ENCODE measurements at places on chromosomes 7 and 10.

- DNase-seq = no peak
Observed at GRCh38 chr10:53786236-53786900, 1013.8 kb upstream of the MBL2 start.

DNA sequence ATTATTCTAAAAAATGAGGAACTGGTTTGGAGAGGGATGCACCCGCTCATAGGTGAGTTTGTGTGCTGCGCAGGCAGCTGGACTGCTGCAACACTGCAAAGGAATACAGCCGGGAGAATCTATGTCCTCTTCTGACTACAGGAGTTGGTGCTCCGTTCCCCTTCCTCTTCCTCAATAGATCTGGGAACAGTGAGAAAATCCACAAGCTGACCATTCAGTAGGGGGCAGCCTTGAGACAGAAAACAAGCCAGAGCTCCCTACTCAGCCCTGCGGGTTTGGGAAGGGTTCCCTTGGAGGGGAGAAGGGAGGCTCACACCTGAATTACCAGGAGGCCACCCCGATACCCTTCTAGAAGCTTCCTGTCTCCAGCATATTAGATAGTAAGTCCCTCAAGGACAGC lies 87.3 kb upstream of the FOXI2 start:
- no peak for DNase-seq

GRCh38 chr7:132604121-132604520 lies 27.9 kb upstream of the PLXNA4 start:
- DNase-seq = no peak

GRCh38 chr7:46747869-46748576 lies 827.0 kb upstream of the IGFBP3 start:
- DNase-seq = no peak

Data from activated CD8-positive, alpha-beta memory T cell treated with anti-CD3 and anti-CD28 coated beads for 4 hours (primary cell).